Cerebellar cortex (tissue), 1 donor: ENCODE measurements at places on chromosomes 7 and 10.
A peak's percentile ranks its signal among the peaks of the same experiment; 100 is the strongest.

GRCh38 chr7:123823898-123824753, 20.8 kb upstream of the HYAL4 start:
- DNase-seq: no peak

DNA sequence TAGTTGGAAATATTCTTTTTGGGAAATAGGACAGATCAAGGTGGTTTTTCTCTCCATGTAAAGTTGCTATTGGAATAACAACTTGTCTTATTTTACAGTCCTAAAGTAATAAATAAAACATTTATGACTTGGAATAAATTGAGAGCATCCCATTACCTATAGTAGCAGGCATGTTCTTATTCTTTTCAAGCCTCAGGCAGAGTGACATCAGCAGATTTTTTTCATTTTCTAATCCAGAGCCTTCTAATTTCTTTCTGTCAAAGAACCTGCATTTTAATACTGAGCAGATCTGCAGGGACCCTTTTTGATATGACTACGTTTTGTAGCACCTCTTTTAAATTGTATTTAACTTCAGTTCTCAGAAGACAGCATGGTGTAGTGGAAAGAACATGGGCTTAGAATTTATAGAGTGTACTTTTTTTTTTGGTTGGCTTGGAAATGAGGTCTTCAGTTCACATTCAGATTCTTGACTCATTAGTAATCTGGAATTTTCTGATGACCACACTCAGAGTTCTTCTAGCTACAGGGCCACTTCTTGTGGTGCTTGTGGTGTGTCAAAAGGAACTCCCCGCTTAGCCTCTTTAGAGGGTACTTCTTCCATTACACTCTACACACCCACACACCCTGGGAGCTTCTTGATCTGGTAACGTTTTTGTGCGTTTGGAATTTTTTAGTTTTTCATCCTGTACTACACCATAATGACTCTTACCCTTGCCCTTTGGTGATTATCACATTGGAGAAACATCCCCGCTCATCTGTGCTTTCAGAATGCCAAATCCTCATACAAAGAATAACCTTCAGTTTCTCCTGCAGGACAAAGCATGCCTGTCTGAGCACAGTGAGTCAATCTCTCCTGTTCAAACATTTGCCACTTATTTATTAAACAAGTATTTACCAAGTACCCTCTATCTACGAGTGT, 34.6 kb downstream of the AGK start:
- no peak for DNase-seq

GRCh38 chr10:96586419-96587263, at the start of gene TM9SF3:
Gene TM9SF3, minus strand, starts transcription at chr10:96587012. Its CDS starts 177 bp downstream, at chr10:96586835.
- DNase-seq: peak; percentile 85

DNA sequence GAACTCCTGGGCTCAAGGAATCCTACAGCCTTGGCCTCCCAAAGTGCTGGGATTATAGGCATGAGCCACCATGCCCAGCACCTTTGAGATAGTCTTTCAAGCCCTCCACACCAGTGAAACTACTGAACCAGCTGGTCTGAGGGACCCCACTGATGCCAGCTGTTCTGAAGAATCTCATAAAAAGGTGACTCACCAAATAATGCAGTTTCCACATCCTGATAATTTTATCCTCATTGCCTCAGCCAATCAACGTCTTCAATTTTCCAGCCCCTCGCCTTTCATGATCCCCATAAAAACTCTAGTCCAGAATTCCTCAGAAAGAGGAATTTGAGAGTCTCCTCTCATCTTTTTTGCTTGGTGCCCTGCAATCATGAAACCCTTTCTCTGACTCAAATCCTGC, 1691.6 kb upstream of the LRRTM3 start:
- DNase-seq: no peak

- DNase-seq: no peak
Observed at GRCh38 chr7:78487464-78487863, 688.9 kb downstream of the PHTF2 start.

DNA sequence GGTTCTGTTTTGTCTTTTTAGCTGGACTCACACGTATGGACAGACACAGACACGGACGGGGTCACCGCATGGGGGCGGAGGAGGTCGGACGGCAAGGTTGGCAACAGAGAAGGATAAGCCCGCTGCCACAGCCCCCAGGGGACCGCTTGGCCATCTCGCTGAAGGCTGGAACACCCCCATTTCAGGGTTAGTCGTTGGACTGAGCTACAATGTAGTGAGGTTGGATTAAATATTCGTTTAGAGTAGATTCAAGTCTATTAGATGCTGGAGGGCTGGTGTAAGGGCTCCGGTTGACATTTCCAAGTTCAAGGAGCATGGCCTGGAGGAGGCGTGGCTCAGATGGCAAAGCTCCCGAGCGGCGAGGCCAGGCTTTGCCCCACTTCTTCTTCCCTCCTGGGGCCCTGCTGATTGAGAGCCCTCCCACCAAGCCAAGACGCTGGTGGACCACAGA, 35.2 kb downstream of the PPIF start:
- DNase-seq: no peak

DNA sequence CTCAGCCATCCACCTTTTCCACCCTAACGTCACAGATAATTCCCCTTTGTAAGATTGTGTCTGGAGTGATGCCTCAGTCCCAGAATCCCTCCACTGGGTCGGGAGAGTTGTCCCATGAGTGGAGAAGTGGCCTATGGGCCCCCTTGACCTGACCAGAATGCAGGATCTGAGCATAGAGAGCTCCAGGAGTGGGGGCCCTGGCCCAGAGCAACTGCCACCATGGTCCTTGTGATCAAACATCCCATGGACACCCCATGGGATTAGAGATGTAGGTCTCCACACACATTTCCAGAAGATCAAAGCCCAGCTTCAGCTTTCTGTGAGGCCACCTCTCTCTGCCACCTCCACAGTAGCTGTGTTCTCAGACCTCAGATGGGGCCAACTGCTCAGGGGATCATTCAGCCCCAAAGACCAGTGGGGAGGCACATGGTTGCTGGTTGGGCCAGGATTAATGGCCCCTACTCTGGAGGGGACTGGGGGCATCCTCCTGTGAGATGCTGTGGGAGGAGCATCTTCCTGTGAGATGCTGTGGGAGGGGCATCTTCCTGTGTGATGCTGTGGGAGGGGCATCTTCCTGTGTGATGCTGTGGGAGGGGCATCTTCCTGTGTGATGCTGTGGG, 28.5 kb upstream of the DPYSL4 start:
- DNase-seq: no peak

- peak; percentile 45 for DNase-seq
Observed at GRCh38 chr7:16753932-16754855, 639 bp downstream of the TSPAN13 start.

GRCh38 chr10:19803676-19804075, 12.6 kb upstream of the PLXDC2 start:
- DNase-seq: no peak

DNA sequence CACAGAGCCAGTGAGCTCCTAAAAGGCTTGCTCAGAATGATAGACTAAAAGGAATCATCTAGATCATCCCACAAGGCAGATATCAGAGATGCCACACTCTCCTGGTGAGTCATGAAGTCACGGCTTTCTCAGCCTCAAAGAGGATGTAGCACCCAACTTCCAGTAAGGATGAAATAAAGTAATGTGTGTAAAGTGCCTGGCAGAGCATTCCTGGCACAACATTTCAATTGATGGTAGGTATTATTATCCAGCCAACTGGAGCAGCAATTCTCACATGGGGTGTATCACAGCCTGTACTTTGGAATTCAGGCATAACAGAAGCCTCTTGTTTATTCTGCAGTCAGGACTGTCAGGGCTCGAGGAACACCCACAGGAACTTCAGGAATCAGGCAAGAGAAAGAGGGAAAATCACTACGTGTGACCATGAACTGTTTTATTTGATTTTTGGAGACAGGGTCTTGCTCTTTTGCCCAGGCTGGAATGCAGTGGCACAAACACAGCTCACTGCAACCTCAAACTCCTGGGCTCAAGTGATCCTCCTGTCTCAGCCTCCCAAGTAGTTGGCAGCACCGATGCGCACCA, 5.3 kb upstream of the NAT16 start:
- DNase-seq: no peak

DNA sequence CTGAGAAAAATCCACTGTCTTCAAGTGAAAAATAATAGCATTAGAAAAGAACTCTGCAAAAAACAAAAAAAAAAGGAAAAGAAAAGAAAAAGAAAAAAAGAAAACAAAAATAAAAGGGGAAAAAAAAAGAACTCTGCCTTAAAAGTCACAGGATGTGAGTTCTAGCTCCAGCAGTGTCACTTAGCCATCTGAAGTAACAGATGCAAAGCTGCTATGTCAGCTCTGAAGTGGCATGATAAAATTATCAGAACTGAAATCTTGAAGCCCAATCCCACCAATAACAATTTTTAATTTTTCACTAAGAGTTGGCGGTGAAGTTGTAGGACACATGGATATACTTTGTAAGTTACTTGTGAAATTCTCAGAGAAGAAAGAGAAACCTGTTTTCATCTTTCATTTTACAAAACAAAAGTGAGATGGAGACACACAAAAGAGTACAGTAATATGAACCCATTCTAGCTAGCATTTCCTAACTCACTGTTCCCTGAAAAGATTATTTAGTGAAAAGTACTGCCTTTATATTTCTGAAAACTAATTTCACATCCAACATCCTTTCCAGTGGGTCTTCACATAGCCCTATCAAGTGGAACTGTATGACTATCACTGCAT, 103.5 kb downstream of the ELAPOR2 start:
- DNase-seq: no peak

- no peak for DNase-seq
Observed at GRCh38 chr7:6579446-6579845, 2.2 kb downstream of the ZDHHC4 start.

DNA sequence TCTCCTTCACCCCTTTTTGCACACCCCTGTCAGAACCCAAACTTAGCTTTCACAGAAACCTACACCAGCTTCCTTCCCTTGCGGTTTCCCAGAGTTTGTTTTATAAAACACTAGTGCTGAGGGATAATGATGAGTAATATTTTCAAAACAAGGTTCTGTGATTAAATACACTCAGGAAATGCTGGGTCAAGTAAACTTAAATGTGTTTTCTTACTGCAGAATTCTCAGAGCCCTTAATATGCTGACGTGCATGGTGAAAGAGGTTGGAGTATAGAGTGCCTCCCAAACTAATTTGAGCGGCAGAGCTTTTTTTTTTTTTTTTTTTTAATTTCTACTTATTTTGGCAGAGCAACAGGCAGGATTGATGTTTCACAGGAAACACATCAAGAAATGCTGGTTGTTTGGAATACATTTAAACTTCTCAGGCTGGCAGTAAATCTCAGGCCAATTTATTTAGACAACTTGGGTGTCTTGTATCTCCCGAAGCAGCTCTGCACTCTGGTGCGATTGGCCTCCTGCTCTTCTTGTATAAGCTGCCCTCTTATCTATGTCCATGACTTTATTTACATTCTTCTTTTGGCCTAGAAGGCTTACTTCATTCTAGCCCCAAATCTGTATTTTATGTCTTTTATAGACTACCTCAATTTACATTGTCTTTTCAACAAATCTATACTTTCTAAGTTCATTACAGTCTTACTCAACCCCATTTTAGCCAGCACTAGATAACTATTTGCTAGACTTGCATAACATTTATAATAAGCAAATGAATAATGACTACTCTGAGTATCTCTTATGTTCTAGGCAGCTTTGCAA, 165.4 kb downstream of the BMPER start:
- DNase-seq: no peak
